ENCODE measurements at places on chromosomes 3 and 15. TPM values are rescaled to one million over a fixed set of nuclear protein-coding genes. Genes with fewer than 3 reads are reported as not detected.

- no peak for ATAC-seq
These were observed 85.8 kb upstream of the RBMS3 start for GRCh38 chr3:29195056-29195455.

DNA sequence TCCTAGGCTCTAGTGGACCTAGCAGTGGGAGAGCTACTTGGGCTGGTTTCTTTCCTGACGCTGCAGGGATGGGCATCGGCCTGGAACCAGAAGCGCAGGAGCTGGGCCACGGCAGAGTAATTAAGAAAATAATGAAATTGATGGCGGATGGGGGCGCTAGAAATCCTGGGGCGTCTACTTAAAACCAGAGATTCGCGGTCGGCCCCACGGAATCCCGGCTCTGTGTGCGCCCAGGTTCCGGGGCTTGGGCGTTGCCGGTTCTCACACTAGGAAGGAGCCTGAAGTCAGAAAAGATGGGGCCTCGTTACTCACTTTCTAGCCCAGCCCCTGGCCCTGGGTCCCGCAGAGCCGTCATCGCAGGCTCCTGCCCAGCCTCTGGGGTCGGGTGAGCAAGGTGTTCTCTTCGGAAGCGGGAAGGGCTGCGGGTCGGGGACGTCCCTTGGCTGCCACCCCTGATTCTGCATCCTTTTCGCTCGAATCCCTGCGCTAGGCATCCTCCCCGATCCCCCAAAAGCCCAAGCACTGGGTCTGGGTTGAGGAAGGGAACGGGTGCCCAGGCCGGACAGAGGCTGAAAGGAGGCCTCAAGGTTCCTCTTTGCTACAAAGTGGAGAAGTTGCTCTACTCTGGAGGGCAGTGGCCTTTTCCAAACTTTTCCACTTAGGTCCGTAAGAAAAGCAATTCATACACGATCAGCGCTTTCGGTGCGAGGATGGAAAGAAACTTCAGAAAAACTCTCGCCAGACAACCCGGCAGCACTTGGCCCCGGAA is 6.1 kb downstream of the SOX14 start:
- ATAC-seq: no peak

DNA sequence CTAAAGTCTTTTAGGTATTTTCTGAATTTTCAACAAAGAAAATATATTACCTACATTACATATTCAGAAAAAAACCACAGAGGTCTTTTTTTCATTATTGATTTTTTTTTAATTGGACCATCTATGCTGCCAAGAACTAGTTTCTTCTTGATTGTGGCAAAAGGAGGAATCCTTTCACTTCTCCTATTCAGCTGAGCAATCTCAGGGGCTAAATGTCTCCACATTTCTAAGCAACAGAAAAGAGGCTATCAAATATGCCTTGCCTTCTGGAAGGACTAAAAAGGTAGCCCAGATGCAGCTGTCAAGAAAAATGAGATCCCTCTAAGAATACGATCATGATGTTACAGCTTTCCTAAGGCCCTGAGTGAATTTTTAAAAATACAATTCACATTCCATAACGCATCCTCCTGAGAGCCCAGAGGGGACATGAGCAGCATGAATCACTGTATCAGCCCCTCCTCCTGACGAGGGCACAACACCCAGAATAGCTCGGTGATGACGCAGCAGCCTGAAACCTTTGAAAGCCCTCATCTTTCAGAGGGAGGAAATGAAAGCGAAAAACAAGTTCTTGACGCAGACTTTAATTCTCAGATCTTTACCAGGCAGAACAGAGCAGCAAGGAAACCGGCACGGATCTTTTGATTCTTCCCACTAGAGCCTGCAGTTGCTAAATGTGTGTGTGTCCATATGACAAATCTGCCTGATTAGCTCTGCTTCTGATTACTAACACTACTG is 24.6 kb downstream of the RUBCN start:
- ATAC-seq: peak; percentile 97

- ATAC-seq: no peak
These were observed 3.3 kb upstream of the EHD4 start for GRCh38 chr15:41975669-41976068.

DNA sequence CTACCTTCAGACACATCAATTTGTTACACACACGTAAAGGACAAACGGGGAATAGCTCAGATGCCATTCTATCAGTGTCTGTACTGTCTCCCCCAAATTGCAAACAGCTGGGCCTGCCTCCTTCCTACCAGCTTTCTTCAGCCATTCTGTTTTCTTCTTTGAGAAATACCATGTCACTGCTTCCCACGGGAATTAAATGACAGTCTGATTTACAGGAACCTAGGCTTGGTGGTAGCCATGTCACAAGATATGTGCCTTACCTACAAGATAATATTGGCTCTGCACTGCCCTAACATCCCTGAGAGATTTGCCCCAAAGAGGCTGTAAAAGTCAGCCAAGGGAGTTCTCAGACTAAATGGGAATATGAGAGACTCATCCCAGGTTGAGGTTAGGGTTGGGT is 308.3 kb downstream of the LRTM1 start:
- no peak for ATAC-seq

DNA sequence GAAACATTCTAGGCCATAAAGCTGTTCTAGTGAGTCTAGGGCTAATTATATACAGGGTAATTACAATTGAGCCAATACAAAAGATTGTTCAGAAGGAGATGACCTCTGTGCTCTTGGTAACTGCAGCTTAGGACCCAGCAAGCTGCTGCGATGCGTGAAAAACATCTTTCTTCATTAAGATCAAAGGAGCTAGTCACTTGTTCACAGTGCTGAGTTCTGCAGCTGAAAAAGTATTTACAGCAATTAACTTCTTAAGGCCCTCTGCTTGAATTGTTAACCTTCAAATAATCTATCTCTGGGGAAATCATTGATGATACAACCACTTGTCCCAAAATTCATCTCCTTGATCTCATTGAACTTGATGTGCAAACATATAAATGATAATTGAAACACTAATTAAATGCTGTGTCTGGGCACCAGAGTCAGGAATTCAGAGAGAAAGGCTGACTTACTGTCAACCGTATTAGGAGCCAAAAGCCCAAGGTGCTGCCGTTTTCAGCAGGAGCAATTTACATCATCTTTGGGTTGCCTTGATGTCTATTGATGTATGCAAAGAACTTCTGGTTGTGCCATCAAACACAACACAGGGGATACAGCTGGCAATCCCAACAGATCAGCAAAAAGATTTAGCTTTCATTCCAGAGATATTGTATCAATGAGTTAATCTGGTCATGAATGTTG is 213.0 kb downstream of the NECTIN3 start:
- ATAC-seq: no peak

DNA sequence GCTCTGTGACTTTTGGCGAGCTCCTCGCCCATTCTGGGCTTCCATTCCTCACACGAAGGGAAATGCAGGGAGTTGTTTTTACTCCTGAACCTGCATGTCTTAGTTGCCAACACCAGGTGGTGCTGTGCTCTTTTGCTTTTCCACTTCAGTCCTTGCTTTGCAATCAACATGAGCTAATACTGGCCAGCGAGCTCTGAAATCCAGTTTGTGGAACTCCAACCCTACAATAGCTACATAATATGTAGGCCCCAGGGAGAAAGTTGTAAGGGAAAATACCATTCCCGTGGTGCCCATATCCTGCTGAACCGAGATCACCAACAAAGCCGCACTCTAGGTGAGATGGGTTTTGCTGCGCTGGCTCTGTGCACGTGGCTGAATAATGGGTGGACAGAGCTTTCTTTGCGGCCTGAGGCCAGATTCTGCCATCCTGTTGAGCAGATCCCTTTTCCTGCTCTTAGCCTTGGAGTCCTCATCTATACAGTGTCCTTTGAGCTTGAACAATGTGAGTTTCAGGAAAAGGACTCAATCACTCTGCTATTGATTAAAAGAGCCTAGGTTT is 25.0 kb downstream of the LSM3 start:
- peak; percentile 58 for ATAC-seq

- no peak for ATAC-seq
These were observed 10.0 kb upstream of the P3H2 start for GRCh38 chr3:190130696-190131095.

DNA sequence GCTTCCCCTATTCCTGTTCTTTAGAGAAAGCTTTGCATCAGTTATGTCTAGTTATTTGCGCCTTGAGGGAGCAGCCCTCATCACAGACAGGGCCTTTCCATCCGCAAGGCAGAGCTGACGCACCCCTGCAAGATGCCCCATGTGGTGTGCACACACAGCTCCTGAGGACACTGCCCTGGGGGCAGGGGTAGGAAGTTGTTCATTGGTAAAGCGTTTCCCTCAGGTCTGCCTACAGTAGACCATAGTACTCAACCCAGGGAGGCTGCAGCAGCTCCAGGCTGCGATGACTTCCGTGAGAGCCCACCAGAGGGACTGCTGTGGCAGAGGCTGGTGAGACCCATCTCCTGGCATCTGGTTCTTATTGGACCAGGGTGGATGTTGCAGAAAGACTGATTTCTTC is 55.1 kb upstream of the PLXNA1 start:
- no peak for ATAC-seq

DNA sequence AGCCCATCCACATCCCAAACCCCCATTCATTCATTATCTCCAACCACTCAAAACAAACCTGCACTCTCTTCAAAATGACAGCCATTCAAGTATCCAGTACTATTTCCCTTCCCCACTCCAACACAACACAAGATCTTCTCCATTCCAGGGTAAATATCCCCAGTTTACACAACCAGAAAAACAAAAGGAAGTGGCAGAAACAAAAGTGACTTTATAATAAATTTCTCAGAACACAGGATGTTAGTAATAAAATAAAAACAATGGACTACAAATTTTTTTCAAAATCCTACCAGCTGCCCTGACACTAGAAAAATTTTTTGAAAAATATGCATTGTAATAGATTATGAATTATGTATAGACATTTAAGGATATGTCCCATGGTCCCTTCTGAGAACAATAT is 14.2 kb downstream of the CPA3 start:
- no peak for ATAC-seq

GRCh38 chr15:74384881-74385643 is 17.6 kb upstream of the CYP11A1 start:
- peak; percentile 70 for ATAC-seq

GRCh38 chr15:63440756-63441155 is 59.1 kb upstream of the CA12 start:
- no peak for ATAC-seq

DNA sequence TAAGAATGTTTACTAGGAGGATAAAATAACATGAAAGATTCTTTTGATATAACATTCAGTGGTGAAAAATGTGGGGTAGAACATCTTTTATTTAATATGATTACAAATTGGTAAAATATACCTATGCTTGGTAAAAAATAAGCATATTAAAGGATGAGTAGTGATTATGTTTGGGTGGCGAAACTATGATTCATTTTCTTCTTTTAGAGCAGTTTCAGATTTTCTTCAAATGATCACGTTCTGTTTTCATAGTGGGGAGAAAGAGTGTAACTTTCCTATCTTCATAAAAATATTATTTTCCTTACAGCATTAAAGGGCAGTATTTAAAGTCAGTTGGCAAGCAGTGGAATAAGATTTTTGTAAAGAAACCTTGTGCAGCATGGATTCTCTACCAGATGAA is 15.5 kb downstream of the DZIP3 start:
- ATAC-seq: peak; percentile 41

GRCh38 chr3:13866041-13866965 is 13.6 kb downstream of the WNT7A start:
- peak; percentile 91 for ATAC-seq

The ADCY5 gene
- total RNA-seq: not detected

The UNC13C gene
- not detected for total RNA-seq
